ENCODE measurements at places on chromosomes 12 and 14. TPM values are rescaled to one million over a fixed set of nuclear protein-coding genes. Genes with fewer than 3 reads are reported as not detected.

DNA sequence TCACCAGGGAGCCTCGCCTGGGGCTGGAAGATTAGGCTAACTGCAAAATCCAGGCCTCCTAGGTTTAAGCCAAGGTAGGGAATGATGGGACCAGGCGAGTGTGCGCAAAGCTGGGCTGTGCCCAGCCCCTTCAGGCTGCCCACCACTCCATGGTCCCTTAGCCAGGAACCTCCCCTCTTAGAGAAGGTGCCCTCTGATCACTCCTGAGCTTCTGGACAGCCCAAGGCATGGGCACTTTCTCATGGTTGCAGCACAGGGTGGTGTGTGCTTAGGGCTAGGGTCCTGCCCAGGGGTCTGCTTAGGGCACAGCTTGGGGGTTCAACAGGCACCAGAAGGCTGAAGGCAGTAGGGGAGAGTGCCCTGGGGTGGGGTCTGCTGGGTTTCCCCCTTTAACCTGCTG is 69.0 kb downstream of the PRIMA1 start:
- DNase-seq, result no peak

- DNase-seq, result no peak
Observed at GRCh38 chr14:100223332-100224201, 15.4 kb upstream of the YY1 start.

A2ML1 gene
- total RNA-seq, result not detected

- no peak for DNase-seq
Observed at GRCh38 chr14:69750495-69750894, 16.4 kb upstream of the SRSF5 start.

DNA sequence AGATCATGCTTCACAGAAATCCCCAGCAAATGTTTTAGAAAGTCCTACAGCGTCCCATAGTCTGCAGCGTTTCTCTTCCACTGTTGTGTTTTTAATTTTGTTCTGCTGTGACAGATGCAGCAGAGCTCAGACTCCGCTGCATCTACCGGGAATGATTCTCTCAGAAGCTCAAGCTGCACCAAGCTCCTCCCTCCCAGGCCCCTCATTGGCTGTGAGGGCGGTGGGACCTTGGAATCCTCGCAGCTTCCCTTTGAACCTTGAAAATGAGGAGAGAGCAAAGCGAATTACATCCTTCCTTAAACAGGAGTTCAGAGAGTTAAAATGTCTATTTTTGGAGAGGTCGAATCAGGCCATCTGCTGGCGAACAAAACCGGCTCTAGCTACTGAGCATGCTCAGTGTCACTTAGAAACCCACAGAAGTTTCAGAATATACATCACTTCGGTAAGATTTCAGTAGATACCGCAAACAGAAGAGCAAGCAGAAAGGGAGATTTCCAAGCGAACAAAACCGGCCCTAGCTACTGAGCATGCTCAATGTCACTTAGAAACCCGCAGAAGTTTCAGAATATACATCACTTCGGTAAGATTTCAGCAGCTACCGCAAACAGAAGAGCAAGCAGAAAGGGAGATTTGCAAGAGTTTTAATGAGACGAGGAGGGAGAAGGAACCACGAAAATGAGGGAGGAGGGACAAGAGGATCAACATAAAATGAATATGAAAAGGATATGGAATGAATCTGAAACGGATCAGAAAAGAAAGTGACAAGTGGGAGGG is at the start of gene ABCD2:
ABCD2 (minus strand) TSS at position 144 of the 774 bp plus-strand sequence. CDS start 188 bp downstream, outside the sequence.
- peak; percentile 79 for DNase-seq

ZNF839 gene
- 2.3 TPM for total RNA-seq

GRCh38 chr12:29739279-29739991 is 44.3 kb downstream of the TMTC1 start:
- DNase-seq, result no peak

C12orf60 gene
- 1.8 TPM for total RNA-seq

GRCh38 chr12:12481631-12482030 is 81.0 kb downstream of the DUSP16 start:
- DNase-seq, result no peak

C12orf56 gene
- not detected for total RNA-seq

- DNase-seq, result no peak
Observed at GRCh38 chr12:131732-132495, 65.3 kb downstream of the IQSEC3 start.

DNA sequence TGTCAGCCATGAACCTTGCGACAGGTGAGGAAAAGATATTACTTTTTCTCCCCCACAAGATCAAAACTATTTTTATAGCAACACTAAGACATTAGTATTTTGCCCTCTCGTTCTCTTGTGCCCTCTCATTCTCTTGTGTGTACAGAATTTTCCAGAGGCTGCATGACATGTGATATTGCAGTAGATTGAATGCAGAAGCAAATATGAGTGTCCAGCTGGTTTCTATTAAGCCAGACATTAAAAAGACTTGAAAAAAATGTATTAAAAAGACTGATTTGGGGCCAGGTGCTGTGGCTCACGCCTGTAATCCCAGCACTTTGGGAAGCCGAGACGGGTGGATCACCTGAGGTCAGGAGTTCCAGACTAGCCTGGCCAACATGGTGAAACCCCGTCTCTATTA is 63.7 kb upstream of the ZFP36L1 start:
- DNase-seq, result no peak
